ENCODE measurements at places on chromosomes 1 and 21.

GRCh38 chr1:52795464-52795863 lies 47.1 kb upstream of the ZYG11A start:
- DNase-seq, result no peak

DNA sequence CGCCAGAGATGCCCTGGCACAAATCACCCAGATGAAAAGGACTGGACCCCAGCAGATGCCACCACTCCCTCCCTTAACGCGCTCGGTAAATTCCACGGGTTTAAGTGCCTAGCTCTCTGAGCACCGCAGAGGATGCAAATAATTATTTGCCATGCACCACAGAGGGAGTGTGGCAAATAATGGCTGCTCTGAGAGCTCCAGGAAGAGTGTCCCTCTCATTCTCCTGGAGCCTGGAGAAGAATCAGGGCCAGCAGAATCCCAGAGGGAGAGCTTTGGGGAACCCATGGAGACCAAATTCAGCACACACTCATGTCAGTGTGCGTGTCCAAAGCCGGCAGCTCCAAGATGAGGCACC lies 667 bp downstream of the HHIPL2 start:
- no peak for DNase-seq

DNA sequence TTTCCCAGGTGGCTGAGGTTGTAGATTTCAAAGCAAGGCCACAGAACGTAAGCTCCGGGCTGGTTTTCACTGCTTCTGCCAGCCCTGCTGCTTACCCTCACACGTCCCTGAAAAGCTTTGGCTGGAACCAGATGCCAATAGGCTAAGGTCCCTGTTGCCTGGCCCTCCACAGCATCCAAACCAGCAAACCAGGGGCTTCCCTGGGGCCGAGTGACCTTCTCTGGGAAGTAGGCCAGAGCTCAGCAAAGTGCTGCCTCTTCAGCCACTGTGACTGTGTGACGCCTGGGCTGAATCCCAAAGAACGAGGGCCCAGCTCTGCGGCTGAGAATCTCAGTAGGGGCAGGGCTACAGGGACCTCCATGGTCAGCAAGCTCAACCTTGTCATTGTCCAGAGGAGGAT lies 28.9 kb upstream of the RBM15 start:
- DNase-seq, result no peak

GRCh38 chr21:34941162-34941561 lies 107.9 kb downstream of the RUNX1 start:
- no peak for DNase-seq

GRCh38 chr1:89631816-89632656 lies 884 bp upstream of the LRRC8C start:
- DNase-seq, result no peak

DNA sequence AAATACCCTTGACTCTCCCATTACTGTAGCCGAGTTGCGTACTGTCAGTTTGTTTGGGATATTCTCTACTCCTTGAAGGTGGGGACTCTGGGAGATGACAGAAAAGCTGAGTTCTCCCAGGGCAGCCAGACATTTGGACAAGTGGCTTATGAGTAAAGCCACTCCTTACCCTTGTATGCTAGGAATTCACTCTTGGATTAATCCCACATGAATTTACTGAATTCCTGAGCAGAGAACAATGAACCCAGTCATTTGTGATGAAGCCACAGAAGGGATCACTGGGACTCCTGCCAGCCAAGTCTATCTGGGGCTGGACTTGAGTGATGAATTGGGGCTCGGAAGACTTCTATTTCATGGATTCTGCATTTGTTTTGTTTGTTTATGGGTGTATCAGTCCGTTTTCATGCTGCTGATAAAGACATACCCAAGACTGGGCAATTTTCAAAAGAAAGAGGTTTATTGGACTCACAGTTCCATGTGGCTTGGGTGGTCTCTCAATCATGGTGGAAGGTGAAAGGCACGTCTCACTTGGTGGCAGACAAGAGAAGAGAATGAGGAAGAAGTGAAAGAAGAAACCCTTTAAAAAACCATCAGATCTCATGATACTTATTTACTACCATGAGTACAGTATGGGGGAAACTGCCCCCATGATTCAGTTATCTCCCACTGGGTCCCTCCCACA lies 25.1 kb downstream of the C1orf116 start:
- no peak for DNase-seq

DNA sequence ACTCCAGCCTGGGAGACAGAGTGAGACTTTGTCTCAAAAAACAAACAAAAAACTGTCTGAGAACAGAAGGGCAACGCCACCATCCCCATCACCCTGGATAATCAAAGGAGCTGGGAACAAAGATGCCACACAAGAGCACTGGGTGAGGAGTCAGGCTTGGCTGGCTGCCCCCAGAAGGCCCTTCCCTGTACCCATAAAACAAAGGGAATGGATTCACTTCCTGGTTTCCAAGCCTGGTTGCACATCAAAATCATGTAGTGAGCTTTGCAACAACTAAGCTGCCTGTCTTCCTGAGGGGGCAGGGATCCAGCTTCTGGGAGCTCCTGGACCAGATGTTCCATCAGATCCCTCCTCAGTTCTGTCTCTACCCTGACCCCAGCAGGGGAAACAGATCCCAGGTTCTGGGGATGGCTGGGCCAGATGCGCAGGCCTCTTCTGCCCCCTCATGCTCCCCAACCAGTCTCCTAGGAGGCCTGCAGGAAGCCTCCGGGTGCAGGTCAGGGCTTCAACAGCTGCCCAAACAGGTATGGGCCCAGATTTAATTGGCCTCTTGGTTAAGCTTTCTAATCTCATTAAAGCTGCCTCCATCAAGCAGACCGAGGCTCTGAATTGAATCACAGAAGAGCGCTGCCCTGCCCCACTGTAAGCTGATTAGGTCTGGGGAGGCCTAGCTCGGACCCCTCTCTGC lies 97.8 kb downstream of the MRPL37 start:
- no peak for DNase-seq

GRCh38 chr1:151934048-151934493 lies 24.8 kb upstream of the THEM4 start:
- peak; percentile 54 for DNase-seq

DNA sequence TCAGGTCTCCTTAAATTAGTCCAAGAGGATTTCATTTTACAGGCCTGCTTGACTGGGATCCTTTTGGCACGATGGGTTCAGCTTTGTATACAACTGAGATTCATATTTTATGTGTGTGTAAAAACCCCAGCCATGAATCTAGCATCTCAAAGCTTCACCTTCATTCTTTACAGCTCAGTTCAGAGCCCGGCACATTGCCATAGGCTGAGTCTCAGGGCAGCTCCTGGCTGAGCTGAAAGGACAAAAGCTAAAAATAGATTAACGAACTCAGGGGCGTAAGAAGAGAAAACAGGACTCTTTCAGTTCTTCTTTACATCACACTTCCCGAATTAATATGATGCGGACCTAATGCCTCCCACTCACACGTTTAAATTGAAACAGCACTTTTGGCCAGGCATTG lies 262.8 kb upstream of the PBX1 start:
- no peak for DNase-seq

- no peak for DNase-seq
Observed at GRCh38 chr1:54981466-54981865, 1.0 kb downstream of the TMEM61 start.

All from activated naive CD4-positive, alpha-beta T cell treated with anti-CD3 and anti-CD28 coated beads, Interleukin-2, amount 50 U/mL, for 72 hours (primary cell).